NCI-H82 (cell line): ENCODE measurements at places on chromosomes 1 and 21.
A peak's percentile ranks its signal among the peaks of the same experiment; 100 is the strongest.

GRCh38 chr1:16905110-16905867 lies 9.5 kb downstream of the RNU1-2 start:
- DNase-seq = peak; percentile 99

DNA sequence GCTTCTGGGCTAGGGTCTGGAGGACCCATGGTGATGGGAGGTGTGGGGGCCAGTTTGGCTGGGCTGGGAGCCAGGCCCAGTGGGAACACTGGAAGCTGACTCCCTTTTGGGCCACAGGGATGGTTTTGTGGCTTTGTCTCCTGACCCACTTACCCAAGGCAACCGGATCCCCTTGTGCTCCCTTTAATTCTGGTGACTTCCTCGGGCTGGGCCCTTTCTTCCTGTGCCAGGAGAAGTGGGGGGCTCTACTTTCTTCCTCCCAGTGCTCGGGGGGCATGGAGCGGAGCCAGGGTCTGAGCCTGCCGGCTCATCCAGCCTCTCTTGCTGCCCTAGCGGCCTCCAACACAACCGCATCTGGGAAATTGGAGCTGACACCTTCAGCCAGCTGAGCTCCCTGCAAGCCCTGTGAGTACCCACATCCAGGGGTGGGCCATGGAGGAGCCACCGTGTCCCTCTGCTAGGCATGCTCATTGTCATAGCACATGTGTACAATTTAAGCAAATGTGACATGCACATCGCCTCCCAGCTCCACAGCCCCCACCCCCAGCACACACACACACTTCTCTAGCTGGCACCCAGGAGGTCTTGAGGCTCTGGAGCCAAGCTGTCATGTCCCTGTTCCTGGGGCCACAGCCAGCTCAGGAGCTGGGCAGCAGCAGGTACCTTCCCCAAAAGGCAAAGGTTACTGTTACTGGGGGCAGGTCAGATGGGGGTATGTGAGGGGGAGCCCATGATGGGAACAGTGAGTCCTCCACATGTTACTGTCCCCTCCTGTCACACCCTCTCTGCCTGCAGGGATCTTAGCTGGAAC lies 35.0 kb downstream of the UBE2T start:
- no peak for DNase-seq

- no peak for DNase-seq
Measured at GRCh38 chr1:201062511-201063091, 39.1 kb upstream of the KIF21B start.

GRCh38 chr1:224786533-224787250 lies 142.8 kb upstream of the DNAH14 start:
- DNase-seq = no peak

GRCh38 chr1:160742428-160743127 lies 3.5 kb downstream of the SLAMF7 start:
- DNase-seq = no peak
